ENCODE measurements at places on chromosomes 11 and 22.

DNA sequence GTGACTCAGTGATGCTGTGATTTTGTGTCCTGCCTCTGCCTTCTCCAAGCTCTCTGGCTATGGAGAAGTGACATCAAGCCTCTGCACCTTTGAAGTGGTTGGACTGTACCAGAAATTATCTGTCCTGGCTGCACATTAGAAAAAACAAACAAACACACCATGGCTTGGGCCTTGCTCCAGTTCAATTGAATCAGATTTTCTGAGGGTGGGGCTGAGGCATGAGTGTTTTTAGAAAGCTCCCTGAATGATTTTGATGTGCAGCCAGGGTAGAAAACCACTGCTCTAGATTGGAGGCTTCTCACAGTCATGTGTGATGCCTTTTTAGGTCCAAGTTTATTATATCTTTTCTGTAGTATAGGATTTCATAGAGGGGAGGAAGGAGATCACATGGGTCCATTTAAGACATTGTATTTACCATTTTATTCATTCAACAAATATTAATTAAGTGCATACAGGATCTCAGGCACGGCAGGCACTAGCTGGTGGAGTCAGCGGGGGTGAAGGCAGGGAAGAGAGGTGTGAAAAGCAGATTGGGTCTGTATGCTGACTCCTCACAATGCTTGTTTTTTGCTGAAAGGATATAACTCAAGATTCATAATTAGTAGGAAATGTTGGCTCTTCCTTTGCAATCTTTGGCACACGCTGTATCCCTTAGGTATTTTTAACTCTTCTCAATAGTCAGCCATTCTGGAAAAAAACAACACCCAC is 7.1 kb upstream of the VSTM5 start:
- DNase-seq = peak; percentile 58

- DNase-seq = no peak
These were observed 1.6 kb upstream of the KAT5 start for GRCh38 chr11:65710421-65710820.

GRCh38 chr11:32316232-32316631 is 119.1 kb downstream of the WT1 start:
- DNase-seq = no peak

GRCh38 chr22:19871845-19872778 is 17.4 kb upstream of the GNB1L start:
- no peak for DNase-seq

GRCh38 chr11:67286621-67287333 is 2.3 kb upstream of the ANKRD13D start:
- no peak for DNase-seq

- no peak for DNase-seq
These were observed 144.5 kb downstream of the DBX1 start for GRCh38 chr11:20015529-20016427.

DNA sequence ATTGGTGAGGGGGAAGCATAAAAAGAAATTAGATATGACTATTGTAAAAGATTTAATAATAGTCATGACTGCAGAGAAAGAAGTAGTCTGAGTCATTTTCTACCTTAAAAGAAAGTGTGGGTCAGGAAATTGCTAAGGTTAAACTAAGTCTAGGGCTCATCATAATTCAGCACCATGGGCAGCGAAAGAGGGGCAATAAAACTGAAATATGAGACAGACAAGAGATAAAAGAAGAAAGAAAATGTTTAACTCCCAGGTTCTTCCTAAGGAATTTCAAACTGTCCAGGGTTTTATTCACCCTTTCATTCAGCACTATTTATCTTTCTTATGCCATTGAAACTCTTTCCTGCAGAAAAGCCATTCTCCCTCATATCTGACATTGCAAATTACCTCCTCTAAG is 114.4 kb upstream of the API5 start:
- no peak for DNase-seq

DNA sequence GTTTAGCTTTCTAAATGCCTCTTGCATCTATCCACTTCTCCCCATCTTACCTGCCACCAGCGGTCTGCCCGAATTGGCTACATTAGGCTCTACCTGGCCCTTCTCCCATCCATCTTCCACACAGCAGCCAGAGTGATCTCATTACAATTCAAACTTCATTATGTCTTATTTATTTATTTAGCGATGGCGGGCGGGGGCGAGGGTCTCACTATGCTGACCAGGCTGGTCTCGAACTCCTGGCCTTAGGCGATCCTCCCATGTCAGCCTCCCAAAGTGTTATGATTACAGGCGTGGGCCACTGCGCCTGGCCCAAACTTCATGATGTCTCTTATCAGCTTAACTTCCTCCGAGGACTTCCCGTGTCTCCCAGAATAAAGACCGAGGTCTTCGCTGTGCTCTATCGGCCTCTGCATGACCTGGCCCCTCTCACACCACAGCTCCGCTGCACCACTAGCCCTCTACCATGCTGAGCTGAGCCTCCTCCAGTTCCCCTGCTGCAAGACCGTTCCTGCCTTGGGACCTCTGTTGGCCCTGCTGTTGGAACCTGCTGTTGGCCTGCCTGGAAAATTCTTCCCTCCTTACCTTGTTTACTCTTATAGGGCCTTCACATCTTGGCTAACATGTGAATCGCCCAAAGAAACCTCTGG is 870 bp upstream of the CTTN start:
- no peak for DNase-seq

DNA sequence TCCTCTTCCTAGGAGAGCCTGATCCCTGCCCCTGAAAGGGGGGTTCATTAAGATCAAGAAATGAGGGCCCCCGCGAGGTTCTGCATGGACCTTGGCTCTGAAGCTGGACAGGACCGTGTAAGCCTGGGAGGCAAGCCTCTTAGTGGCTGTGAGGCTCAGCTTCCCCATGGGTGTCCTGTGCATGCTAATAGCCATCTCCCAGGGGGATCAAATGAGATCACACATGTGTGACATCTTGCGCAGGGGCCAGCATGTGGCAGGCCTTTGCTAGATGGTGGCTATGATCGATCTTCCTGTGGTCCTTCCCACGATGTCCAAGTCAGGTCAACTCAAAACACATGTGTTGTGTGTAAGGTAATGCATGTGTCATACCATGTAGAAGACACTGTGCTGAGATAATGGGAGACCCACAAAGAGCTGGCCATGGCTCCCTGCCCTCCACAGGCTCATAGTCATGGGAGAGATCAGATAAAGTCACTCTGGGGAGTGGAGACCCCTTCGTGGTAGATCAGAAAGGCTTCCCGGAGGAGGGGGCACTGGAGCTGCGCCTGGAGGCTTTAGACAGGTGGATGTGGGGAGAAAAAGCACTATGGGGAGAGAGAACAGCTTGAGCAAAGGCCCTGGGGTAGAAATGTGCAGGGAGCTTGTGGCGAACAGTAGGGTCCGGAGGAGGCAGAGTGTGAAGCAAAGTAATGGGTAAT is 3.7 kb downstream of the RAC2 start:
- no peak for DNase-seq

- DNase-seq = no peak
These were observed 35.0 kb downstream of the TIMP3 start for GRCh38 chr22:32836280-32837123.

DNA sequence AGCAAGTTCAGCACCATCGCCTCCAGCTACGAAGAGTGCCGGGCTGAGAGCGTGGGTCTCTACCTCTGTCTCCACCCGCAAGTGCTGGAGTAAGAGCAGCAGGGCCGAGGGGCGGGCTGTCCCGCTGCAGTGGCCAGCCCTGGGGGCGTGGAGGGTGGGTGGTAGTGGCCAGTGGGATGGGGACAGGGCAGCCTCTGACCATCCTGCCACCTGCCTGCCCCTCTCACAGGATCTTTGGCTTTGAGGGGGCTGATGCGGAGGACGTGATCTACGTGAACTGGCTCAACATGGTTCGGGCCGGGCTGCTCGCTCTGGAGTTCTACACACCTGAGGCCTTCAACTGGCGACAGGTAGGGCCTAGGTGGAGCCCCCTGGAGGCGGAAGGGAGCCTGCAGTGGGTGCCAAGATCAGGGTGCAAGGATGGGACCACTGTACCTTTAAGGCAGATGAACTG is 15.0 kb upstream of the BBS1 start:
- DNase-seq = no peak

GRCh38 chr22:24040946-24041345 is 29.8 kb downstream of the CABIN1 start:
- peak; percentile 34 for DNase-seq

- DNase-seq = no peak
These were observed 60.9 kb upstream of the BMAL1 start for GRCh38 chr11:13216711-13217075.

DNA sequence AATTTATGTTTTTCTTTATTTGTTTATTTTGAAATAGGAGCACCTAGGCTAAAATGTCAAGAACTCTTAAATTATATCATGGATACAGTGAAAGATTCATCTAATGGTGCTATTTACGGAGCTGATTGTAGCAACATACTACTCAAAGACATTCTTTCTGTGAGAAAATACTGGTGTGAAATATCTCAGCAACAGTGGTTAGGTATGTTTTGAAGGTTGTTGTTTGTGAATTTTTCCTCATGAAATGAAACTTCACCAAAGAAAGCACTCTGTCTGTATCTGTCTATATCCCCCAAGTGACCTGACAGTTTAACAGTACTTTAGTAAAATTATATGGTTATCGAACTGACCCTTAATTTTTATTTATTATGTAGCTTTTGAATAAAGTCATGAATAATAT is 12.8 kb downstream of the ATM start:
- no peak for DNase-seq

GRCh38 chr11:67033661-67034166 is 10.8 kb downstream of the SYT12 start:
- DNase-seq = peak; percentile 75

GRCh38 chr11:94702481-94702880 is 65.7 kb upstream of the AMOTL1 start:
- DNase-seq = no peak

GRCh38 chr11:74418509-74418895 is 20.3 kb upstream of the PGM2L1 start:
- DNase-seq = no peak

DNA sequence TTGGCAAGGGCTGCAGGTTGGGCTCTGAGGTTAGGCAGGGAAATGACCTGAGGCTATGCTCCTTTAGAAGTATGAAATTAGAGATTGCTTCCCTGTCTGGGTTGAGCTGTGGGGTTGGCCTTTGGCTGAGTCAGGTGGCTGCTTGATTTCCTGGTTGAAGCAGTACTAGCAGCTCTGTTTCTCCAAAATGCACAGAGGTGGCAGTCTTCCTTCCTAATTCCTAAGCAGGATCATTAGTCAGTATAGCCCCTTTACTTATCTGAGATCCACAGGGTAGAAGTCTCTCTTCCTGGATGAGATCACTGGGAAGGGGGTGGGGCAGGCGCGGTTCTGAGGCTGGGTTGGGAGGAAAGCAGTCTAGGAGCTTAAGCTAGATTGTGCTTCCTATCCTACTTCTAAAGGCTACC is 1917.5 kb downstream of the LRRC4C start:
- no peak for DNase-seq

DNA sequence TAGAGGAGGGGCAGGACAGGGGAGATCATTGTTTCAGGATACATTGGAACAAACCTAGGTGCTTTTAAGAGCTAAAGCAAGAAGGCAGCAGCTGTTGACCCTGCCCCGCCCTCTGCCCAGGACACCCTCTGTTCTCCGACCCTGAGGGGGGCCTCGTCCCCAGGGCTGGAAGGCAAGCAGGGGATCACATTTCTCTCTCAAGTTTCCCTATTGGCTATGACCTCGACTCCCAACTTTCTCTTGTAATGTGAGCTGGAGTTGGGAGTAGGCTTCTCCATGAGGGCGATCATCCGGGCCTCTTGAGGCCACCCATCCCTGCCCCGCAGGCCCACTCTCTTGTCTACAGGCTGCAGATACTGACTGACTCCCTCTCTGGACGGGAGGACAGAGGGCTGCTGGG is 37.7 kb downstream of the DSCAML1 start:
- no peak for DNase-seq

DNA sequence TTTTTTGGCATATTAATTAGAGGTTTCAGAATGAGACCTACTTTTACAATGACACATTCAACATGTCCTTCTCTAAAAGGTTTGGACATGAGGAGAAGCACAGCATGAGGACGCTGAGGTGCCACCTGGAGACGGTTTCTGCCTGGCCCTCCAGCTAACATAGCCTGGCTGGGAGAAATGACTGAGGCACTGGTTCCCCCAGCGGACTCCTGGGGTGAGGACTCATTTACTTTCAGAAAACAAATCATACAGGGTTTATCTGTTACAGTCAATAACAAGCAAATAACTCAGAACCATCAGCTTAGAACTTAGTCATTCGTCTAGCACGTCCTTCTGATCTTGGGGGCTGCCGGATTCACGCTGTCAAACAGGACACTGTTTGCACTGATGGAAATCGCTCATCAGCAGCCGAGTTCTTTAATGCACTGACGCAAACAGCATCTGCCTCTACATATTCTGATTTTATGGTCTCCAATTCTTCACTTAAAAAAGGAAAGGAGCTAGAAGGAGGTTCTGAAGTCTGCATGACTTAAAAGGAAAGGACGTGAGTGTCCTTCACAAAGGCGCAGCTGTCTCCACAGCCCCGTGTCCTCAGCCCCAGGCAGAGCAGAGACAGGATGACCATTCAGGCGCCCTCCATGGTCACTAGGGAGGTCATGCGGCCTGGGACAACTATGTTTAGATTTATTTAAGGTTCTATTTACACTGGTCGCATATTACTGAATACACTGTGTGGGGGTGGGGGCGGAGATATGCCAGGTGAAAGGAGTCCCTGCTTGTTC is 44.2 kb downstream of the CERK start:
- DNase-seq = peak; percentile 37

- DNase-seq = no peak
These were observed 35.4 kb upstream of the CARS1 start for GRCh38 chr11:3092603-3093141.

GRCh38 chr11:70040452-70040851 is 37.7 kb upstream of the ANO1 start:
- no peak for DNase-seq

DNA sequence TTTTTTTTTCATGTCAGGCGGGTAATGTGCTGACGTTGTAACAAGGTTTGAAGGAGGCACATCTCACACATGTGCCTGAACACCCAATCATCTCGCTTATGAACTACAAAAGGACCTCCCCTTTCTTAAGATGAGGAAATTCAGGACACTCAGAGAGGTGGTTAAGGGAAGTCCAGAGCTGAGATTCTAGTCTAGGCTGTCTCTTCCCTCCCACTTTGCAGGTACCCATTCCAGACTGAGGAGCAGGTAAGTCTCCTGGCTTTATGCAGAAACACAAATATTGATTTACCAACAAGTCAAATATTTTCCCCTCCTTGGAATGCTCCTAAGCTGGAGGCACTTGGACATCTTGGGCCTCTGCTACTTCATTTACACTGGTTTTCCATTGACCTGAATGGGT is 122.9 kb upstream of the CADM1 start:
- DNase-seq = no peak

GRCh38 chr22:36589856-36590255 is 60.9 kb upstream of the EIF3D start:
- DNase-seq = no peak
